Stomach (tissue), 19 donors: ENCODE measurements at places on chromosomes 3 and 15. TPM values are rescaled to one million over a fixed set of nuclear protein-coding genes. Genes with fewer than 3 reads are reported as not detected.

The TMEM108 gene
- polyA plus RNA-seq = 0.37 TPM

The CLSTN2 gene
- polyA plus RNA-seq = 0.10 TPM

The ASB14 gene
- not detected for polyA plus RNA-seq

The SLC12A8 gene
- polyA plus RNA-seq = 1.5 TPM

The ACP3 gene
- polyA plus RNA-seq = 3.0 TPM

The TRAK1 gene
- 20.1 TPM for polyA plus RNA-seq

The RAB6B gene
- polyA plus RNA-seq = 1.9 TPM

The ITPKA gene
- polyA plus RNA-seq = 6.8 TPM

The EXD1 gene
- polyA plus RNA-seq = not detected

The SSR3 gene
- polyA plus RNA-seq = 76.6 TPM

The SENP7 gene
- polyA plus RNA-seq = 7.3 TPM

The TRPM1 gene
- not detected for polyA plus RNA-seq

The KLF15 gene
- 16.7 TPM for polyA plus RNA-seq

The PLSCR5 gene
- polyA plus RNA-seq = not detected

The SPESP1 gene
- 1.6 TPM for polyA plus RNA-seq

The STRIT1 gene
- not detected for polyA plus RNA-seq

The CLEC3B gene
- polyA plus RNA-seq = 16.7 TPM

The SECISBP2L gene
- polyA plus RNA-seq = 8.7 TPM

The SUMF1 gene
- polyA plus RNA-seq = 5.3 TPM

The NRROS gene
- 1.3 TPM for polyA plus RNA-seq

The HDC gene
- polyA plus RNA-seq = 4.4 TPM

The SLC9C1 gene
- not detected for polyA plus RNA-seq

The PRSS50 gene
- polyA plus RNA-seq = not detected

The BMF gene
- polyA plus RNA-seq = 6.5 TPM

The TM6SF1 gene
- 2.1 TPM for polyA plus RNA-seq

The SMAD6 gene
- 4.0 TPM for polyA plus RNA-seq

The ROPN1 gene
- polyA plus RNA-seq = 0.15 TPM

The C2CD4A gene
- 0.98 TPM for polyA plus RNA-seq

The ARPP21 gene
- polyA plus RNA-seq = 0.13 TPM

The CRYGS gene
- polyA plus RNA-seq = 5.9 TPM

The HRG gene
- polyA plus RNA-seq = not detected

The FBXO22 gene
- polyA plus RNA-seq = 15.8 TPM

The KPNA4 gene
- 11.3 TPM for polyA plus RNA-seq

The ERICH6 gene
- polyA plus RNA-seq = not detected
